ENCODE measurements at places on chromosomes 1 and 21.

GRCh38 chr1:84757301-84757700, 67.0 kb upstream of the SSX2IP start:
- DNase-seq, result no peak

DNA sequence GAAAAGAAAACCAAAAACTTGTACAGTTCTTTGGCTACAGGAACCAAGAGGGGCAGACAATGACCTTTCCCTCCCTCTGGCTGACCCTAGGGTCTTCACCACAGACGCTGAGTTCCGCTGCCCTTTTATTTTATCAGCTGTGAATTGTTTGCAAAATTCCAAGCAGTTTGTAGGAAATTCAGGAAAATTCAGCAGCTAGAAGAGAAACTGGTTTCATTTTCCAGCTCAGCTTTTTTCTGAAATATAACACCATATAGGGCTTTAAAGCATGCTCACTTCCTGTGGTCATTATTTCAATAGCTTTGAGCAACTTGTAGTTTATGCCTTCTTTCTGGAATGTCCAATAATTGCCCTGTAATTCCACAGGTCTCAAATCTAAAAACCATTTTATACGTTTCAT, 5.5 kb upstream of the PIK3R3 start:
- DNase-seq, result no peak

- DNase-seq, result no peak
Observed at GRCh38 chr1:76950306-76950705, 83.0 kb downstream of the ST6GALNAC5 start.

- no peak for DNase-seq
Observed at GRCh38 chr1:170460001-170460400, 72.0 kb upstream of the GORAB start.

GRCh38 chr1:7630378-7630777, 140.7 kb upstream of the VAMP3 start:
- DNase-seq, result peak; percentile 37

- no peak for DNase-seq
Observed at GRCh38 chr1:214401666-214402065, 120.7 kb downstream of the SMYD2 start.

All from DMS79 (cell line).